Hematopoietic multipotent progenitor cell treated with erythropoietin and hydrocortisone succinate and interleukin-3 and kit ligand, for 8 days (in vitro differentiated cells): ENCODE measurements at places on chromosomes 13 and 19.
A peak's percentile ranks its signal among the peaks of the same experiment; 100 is the strongest.

DNA sequence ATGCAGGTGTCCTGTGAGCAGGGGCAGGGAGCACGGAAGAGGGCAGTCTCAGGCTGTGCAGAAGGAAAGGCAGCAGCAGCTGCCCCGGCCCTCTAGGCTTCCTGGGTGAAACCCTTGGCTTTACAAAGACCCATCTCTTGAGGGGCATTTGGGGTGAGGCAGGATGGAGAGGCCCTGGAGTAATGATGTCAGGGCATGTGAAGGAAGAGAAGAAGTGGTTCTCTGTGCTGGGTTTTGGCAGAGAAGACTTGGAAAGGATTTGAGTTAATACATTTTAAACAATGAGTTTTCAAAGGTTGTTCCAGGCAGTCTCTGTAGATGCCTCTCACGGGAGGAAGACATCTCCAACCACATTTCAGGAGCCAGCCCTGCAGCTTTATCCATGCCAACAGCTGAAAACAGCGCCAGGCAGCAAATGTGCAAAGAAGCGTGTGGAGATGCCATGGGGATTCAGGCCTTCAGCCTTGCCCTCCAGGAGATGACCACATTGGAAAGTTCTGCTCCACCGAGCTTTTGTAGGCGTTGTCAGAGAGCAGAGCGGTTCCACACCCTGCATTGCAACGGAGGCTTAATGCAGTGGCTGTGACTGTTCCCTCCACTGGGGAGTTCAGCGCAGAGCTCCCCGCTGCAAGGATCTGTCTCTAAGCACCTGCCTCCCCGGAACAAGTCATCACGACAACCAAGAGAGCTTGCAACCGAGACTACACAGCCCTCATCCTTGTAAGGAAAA lies 322.8 kb downstream of the UQCRFS1 start:
- no peak for DNase-seq

GRCh38 chr13:23377579-23377978 lies 55.9 kb downstream of the SACS start:
- no peak for DNase-seq

DNA sequence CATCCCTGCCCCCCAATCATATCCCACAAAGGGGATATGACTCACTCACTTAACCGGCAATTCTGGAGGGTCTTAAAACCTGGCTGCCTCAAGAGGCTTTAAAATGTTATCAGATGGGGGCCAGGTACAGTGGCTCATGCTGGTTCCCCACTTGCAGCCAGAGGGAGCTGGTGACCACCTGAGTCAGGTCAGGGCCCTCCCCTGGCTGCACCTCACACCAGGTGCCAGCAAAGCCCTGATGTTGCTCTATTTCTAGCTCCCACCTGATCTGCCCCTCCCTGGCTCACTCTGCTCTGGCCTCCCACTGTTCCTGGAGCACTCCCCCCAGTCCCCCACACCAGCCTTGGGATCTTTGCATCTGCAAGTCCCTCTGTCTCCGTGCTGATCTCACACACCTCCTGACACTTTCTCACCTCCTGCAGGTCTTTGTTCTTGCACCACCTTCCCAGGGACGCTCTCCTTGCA lies 14.2 kb downstream of the HPN start:
- no peak for DNase-seq

DNA sequence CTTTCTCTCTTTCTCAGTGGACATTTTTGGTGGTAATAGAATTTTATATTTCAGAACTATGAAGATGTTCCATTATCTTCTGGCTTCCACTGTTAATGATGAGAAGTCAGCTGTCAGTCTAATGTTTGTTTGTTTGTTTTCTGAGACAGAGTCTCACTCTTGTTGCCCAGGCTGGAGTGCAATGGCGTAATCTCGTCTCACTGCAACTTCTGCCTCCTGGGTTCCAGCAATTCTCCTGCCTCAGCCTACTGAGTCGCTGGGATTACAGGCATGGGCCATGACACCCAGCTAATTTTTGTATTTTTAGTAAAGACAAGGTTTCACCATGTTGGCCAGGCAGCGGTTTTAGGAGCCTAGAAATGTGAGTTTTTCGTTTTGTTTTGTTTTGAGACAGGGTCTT lies 4.7 kb downstream of the ZNF317 start:
- peak; percentile 19 for DNase-seq

GRCh38 chr19:18344582-18344950 lies 4.2 kb downstream of the PGPEP1 start:
- DNase-seq = no peak

GRCh38 chr19:1112268-1113029 lies 8.7 kb downstream of the GPX4 start:
- no peak for DNase-seq

DNA sequence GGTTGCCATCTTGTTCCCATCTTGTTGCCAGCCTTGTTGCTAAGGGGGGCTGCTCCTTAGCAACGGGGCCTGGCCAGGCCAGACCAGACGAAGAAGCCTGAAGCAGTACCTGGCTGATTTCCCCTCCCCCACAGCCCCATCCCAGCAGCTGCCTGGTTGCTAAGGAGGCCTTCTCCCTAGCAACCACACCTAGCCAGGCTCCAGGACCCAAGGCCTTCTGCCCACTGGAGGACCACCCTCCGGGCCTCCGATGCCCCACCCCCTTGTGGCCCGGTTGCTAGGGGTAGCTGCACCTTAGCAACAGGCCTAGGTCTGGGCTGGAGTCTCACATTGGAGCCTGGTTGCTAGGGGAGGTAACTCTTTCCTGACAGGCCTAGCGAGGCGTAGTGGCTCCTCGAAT lies 3.9 kb downstream of the PRRG2 start:
- DNase-seq = no peak

GRCh38 chr13:93199856-93200255 lies 26.8 kb upstream of the GPC6 start:
- DNase-seq = no peak

GRCh38 chr19:8168537-8168936 lies 19.1 kb upstream of the FBN3 start:
- DNase-seq = no peak

DNA sequence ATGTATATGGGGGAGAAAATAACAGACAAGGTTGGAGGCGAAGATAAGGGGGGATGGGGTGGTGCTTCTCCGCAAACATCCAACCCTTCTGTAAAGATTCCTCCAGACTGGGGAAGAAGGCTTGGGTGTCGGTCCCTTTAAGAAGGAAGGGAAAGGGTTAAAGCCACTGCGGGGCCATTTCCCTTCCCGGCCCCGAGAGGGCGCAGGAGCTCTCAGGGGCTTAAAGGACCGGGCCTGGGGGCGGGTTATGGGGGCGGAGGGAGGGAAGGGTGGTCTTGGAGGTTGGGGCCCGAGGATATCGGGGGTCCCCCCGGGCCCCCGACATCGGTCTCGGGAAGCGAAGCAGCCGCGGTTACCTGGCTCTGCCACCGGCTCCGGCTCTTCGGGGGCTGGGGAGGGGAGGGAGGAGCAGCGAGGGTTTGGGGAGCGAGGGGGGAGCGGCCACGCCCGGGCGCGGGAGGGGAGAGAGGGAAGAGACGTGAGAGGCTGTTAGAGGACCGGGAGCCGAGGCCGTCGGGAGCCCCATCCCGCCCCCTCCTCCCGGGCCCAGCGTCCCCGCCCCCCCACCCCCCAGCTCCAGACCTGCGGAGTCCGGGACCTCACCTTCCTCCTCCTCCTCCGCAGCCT lies 2.8 kb downstream of the TNNT1 start:
- DNase-seq = peak; percentile 69

- DNase-seq = no peak
Observed at GRCh38 chr13:31072041-31072440, 89.7 kb downstream of the HSPH1 start.

- no peak for DNase-seq
Observed at GRCh38 chr19:18191640-18192062, 1.4 kb upstream of the MPV17L2 start.

GRCh38 chr13:48156466-48156865 lies 61.6 kb upstream of the MED4 start:
- peak; percentile 16 for DNase-seq

- DNase-seq = no peak
Observed at GRCh38 chr13:30303269-30303668, 4.1 kb downstream of the KATNAL1 start.

DNA sequence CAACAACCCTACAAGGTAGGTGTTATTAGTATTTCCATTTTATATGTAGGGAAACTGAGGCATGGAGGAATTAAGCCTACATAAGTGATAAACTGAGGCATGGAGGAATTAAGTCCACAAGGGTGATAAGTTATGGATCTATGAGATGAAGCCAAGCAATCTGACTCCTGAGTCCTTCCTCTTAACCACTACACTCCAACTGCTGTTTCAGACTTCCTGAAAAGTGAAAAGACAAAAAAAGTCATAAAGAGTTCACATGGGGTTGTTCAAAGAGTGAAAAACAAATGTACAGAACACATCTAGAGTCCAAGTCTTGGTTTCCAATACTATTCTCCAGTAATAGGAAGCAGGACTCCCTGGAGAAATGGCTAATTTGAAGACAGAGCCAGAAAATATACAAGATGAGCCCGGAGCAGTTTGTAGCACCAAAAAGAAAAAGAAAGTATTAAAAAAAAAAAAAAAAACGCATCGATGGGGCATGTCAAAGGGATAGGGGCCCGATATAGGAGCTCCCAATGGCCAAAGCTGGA lies 12.1 kb downstream of the CRYL1 start:
- DNase-seq = no peak

GRCh38 chr13:82627183-82627582 lies 1255.1 kb downstream of the SLITRK1 start:
- no peak for DNase-seq

GRCh38 chr13:74325106-74325505 lies 190.9 kb upstream of the KLF12 start:
- DNase-seq = no peak

DNA sequence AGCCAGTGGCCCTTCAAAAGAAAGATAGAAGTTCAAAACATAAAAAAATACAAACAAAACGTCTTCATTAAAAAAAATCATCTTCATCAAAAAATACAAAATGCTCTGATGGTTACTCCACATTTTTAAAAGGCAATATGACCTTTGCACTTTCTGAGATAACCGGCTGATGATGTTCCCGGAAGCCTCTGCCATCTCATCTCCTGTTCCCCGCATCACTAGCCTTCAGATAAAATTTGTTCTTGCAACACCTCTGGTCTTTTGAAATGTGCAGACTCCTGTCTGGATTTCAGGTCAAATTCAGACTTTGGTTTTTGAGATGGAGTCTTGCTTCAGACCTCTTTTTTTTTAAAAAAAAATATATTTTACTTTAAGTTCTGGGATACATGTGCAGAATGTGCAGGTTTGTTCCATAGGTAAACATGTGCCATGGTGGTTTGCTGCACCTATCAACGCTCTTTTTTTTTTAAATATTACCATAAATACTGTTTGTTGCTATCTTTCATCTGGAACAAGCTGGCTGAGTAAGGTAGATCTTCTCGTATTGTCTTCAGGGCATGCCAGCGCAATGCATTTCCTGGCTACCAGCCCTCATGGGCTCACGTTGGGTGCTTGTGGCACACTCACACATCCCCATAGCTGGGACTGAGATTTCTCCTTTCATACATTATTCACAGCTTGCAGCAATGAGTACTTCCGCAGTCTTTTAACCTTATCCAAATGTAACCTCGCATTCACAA lies 418.9 kb upstream of the ARGLU1 start:
- no peak for DNase-seq

DNA sequence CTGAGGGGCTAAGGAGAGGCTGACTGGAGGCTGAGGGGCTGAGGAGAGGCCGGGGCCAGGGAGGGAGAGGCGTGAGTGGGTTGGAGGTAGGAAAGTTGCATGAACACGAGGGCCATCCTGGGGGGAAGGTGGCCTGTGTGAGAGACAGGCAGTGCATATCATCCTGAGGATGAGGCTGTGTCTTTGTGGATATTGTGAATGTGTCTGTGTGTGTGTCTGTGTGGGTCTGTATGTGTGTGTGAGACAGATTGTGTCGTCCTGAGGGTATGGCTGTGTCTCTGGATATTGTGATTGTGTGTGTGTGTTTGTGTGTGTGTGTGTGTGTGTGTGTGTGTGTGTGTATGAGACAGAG lies 422 bp downstream of the ZNF71 start:
- no peak for DNase-seq

DNA sequence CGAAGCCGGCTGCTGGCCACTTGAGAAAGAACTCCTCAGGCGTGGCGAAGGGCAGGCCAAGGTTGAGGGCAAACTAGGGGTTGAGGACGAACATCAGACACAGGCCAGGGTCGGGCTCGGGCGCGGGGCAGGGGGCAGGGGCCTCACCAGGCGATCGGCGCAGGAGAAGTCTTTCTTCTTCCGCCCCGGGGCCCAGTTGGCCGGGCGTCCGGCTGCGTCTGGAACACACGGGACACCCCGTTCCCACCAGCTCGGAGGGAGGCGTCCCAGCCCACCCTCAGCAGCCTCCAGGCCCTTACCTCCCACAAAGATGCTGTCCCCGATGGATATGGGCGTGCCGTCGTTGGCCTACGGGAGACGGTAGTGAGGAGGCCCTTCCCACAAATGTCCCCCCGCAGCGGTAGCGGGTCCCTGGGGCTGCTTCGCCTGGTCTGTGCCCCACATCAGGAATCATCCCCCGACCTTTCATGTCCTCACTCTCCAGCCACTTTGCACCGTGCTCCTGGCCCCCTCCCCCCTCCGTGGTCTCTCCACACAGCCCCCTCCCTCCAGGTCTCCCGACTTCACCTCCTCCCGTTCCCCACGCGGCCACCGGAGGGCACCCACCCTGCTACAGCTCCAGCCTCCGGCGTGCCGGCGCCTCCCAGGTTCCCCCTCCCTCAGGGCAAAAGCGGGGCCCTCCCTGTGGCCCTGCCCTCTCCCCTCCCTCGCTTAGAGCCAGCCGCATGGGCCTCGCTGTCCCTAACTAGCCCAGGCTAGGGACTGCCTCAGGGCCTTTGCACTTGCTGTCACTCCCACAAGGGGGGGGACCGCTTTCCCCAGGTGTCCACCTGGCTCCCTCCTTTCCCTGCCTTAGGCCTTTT lies 4.8 kb downstream of the PNKP start:
- DNase-seq = peak; percentile 33

GRCh38 chr13:106367361-106367971 lies 168.0 kb downstream of the EFNB2 start:
- no peak for DNase-seq

DNA sequence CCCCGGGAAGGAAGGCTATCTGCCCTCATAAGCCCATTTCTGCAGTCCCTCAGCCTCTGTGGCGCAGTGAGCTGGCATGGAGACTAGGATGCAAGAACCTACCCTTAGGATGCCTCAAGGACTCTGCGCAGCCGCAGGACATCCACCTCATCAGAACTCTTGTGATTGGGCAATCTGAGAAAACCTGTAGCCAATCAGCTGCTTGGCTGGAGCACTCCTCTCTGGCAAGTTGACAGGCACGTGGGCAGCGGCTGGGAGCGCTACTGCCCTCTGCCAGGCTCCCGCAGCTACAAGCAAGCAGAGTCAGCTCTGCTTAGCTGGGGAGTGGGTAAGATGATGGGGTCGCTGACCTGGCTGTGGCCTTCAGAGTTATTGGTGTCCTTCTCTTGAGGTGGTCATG lies 1.5 kb upstream of the ECSIT start:
- peak; percentile 96 for DNase-seq
